Tibial nerve (tissue), 4 donors: ENCODE measurements at places on chromosomes 1 and 21.

DNA sequence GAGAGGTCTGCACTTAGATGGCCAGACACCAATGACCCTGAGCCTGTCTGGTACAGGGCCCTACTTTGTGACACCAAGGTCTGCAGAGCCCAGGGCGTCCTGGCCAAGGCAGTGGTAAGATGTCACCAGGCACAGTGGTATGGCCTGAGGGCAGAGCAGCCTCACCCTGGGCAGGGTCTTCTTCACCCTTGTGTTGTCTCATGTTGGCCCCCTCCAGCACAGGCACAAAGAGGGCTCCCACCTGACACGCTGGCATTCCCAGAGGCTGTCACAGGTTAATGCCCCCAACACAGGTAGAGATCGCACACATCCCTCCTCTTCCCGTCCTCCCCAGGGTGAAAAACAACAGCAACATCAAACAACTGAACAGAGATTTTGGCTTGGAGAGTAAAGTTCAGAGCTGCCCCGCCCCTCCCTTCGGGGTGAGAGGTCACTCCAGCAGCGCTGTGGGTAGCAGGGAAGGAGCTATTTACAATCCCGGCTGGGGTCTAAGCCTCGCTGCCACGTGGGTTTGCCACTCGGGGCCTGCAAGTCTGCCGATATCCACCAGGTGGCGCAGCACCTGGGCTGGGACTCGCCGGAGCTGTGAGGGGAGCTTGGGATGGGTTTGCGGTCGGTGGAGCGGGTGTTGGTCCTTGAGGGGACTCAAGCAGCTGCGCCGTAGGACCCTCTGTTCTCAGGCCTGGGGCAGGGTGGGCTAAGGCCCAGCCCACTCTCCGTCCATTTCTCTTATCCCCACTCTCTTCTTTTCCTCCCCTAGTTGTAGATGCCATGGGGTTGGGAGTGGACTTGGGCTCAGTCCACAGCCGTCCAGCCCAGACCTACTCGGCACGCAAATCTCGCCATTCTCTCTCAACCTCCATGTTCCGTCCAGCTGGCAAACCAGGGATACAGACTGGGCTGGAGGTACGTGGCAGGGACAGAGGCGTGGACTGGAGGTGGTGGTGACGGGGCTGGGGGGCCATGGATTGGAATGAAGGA, 12.7 kb downstream of the EFNA3 start:
- DNase-seq = peak; percentile 62

DNA sequence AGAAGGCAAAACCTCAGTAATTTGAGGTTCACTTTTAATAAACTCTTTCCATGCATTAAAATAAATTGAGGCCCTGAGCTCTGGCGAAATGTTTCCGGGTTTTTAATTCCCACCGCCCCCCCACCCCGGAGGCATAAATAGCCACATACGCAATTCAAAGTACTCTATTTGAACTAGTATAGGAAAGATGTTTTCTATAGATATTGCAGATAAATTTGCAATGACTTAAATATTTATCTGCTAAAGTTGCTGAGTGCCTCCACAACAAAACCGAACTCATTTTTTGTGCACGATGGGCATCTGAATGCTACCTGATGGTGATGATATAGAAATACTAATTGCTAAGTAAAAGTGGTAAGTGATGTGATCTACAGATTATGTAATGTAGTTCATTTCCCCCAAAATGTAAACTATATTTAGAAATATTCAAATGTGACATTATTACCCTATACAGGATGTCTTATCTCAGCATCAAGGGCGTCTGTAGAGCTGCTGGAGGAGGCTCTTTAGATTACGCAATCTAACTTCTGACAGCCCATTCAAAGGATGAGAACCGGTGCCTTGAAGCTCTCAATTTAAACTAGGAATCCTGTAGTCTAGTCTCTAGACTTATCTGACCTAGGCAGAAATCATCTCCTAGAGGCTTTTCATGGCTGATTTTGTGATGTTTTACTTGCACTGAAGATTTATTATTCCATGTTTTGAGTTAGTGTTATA, 8.5 kb downstream of the IRF2BP2 start:
- DNase-seq = no peak

DNA sequence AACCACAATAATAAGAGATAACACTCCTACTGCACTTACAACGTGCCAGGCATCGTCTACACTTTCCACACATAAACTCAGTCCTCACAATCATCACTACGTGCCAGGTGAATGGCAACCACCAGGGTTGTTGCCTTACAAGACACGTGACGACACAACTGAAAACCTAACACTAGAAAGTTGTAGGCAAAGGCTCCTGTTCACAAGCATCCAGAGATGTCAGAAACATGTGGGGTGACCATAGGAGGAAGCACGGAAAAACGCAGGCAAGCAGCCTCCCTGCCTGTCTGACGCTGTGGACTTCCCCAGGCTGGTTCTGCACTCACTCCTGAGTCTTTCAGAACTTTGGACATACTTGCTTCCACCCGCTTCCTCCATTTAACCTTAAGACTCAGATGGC, 7.0 kb downstream of the CAPZB start:
- no peak for DNase-seq

DNA sequence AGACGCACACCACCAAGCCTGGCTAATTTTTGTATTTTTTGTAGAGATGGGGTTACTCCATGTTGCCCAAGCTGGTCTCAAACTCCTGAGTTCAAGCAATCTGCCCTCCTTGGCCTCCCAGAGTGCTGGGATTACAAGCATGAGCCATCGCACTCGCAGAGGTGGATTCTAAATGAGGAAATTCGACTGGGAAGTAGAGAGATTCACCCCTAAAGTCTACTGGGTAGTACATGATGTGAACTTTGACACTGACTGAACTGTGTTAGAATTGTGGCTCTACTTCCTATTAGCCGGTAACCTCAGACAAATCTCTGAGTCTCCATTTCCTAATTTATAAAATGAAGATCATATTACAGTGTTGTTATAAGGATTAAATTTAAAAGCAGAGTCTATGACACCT, 276.0 kb upstream of the NR5A2 start:
- no peak for DNase-seq

DNA sequence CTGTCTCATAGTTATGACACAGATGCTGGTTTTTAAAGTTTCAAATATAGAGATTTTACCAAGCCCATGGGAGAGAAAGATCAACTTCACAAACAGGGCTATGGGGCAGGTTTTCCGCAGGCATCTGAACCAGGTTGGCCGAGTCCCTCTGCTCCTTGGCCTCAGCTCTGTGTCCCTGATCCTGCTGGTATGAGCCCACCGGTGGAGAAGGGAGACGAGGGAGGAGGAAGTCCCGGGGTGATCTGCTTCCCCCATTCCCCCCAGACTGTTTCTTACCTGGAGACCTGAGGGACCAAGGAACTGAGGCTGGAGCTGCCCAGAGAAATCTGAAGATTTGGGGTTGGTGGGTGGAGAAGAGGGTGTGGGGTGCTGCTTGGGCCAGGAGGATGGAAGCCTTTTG, 28.9 kb upstream of the BTG2 start:
- DNase-seq = no peak

DNA sequence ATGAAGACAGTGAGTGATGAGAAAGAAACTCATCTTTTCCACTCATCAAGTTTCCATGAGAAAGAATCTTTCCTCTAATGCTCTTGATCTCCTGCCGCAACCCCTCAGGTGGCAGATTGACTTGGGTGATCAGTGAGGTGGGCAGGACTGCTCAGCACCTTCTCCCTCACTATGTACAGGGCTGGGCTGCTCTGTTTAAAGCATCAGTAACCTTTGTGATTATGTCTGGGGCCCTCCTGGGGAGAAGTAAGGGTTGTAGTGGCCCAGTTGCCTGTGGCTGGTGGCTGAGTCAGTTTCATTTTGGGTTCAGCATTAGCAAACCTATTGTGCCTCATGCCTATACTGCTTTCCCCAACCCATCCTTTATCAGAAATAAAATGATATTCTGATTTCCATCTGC, 366.0 kb downstream of the TTLL7 start:
- no peak for DNase-seq

GRCh38 chr1:175713381-175713780, 30.0 kb downstream of the TNR start:
- DNase-seq = no peak
